CMK (cell line): ENCODE measurements at places on chromosomes 6 and 20.

- no peak for DNase-seq
Observed at GRCh38 chr6:119255492-119255891, 94.1 kb downstream of the MAN1A1 start.

GRCh38 chr6:110876806-110877564 is 2.4 kb downstream of the AMD1 start:
- no peak for DNase-seq

DNA sequence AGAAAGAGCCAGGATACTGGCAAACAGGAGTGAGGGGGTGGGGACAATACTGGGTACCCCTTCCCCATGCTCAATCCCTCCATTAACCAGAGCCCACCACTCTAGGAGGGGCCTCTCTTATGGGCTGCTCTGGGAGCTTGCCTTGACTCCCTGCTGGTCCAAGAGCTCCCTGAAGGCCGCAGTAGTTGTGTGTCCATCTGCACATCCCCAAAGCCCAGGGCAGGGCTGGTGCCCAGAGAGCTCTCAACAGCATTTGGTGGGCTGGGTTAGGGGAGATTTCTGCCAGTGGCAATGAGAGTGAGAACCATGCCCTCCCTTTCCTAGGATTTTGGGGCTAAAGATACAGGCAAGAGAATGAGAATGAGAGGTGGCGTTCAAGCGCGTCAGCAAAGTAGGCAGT is 230.6 kb upstream of the PMEPA1 start:
- DNase-seq, result no peak

GRCh38 chr6:17831135-17831534 is 124.4 kb upstream of the NUP153 start:
- DNase-seq, result no peak

GRCh38 chr6:27043244-27043643 is 204.3 kb upstream of the PRSS16 start:
- DNase-seq, result no peak

DNA sequence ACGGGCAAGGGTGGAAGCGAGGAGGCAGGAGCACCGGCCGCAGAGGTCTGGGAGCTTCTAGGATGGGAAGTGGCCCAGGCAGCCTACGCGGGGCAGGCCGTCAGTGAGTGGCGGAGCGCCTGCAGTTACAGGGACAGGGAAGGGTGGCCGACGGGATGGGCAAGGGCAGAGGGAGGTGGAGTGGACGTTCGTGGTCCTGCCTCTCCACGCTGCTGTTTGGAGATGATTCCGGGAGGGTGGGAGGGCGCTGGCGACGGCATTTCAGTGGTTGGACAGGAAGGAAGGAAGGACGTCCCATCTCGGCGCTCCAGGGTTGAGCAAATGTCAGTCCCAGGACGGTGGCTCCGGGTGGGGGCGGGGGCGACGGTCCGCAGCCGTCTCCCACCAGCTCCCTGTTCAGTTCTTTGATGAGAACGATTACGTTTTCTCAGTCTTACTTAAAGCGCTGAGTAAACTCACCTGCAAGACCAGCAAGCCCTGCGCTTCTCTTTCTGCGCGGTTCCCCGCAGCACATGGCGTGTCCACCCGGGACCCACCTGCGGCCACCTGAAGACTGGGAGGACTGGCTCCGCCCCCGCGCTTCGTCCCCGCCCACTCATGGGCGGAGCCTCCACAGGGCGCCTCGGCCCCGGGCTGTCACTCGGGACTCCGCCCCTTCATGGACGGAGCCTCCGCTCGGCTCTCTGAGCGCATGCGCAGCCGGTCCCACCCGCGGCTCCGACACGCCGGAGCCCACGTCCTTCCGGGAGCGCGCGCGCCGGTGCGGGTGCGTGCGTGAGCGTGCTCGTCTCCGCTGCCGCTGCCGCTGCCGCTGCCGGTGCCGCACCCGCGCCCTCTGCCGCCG is at the start of gene DNAJC5:
TSS of gene DNAJC5 (plus strand) at position 769 of the 844 bp plus-strand sequence. CDS start 33,220 bp downstream, outside the sequence.
- DNase-seq, result peak; percentile 82

GRCh38 chr6:42981836-42982235 is 2.5 kb upstream of the PPP2R5D start:
- no peak for DNase-seq

GRCh38 chr6:117711369-117711768 is 36.1 kb downstream of the NUS1 start:
- DNase-seq, result no peak

DNA sequence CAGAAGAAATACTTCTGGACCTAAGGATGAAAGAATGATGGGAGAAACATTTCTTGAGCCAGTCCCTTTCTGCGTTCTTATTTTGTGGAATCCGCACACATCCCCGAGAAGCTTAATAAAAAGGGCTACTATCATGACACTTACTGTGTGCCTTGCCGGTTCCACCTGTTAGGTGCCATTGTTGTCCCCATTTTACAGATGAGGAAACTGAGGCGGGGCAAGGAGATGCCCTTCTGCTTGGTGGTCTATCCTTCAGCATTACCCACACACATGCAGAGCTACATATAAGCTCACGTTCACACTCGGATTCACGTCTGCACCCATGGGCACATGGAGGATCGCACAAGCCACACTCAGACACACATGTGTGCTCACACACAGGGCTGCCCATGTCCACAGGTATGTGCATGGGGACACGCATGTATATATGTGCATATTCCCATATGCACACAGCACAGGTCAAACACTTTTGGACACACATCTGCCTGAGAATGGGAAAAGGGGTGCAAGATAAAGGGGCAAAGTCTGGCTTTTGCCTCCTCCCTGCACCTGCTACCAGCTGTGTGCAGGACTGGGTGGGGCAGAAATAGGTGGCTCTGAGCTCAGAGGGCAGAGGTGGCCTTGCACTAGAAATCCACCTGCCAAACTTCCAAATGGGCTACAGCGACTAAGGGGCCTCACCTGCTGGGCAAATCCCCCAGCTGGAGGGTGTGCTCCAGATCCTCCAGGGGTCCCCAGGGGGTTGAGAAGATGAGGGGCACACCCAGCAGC is 30.5 kb upstream of the ADA start:
- no peak for DNase-seq

DNA sequence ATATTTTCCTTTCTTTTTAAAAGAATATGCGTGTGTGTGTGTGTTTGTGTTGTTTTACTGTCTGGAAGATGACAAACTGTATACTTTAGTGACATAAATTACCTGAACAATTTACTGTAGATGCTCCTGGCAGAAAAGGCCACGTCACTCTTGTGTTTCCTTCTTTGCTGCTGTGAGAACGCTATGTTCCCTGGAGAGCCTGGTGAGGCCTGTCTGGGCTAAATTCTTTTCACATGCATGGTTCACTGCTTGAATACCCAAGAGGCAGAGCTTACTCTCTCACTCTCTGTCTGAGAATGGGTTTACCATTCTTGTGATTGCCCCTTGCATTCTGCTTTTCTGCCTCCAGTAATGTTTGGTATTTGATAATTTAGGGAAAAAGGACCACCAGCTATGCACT is 64.3 kb downstream of the EDN1 start:
- DNase-seq, result no peak

DNA sequence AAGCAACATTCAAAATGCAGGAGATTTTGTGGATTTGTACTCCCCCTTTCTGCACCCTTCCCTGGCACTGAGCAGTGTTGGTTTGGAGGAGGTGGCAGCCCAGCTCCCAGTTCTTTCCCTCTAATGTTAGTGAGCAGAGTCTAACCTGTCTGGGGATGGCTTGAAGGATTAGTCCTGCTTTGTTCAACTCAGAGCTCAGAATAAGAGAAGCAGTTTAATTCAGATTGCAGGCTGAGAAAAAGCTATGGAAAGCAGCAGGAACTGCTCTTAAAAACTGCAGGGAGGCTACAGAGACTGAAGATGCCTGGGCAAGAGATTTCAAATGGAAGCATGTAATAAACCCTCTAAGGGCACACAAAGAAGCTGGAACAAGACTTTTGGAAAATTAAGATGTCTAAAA is 223.4 kb upstream of the GGTLC1 start:
- DNase-seq, result no peak

DNA sequence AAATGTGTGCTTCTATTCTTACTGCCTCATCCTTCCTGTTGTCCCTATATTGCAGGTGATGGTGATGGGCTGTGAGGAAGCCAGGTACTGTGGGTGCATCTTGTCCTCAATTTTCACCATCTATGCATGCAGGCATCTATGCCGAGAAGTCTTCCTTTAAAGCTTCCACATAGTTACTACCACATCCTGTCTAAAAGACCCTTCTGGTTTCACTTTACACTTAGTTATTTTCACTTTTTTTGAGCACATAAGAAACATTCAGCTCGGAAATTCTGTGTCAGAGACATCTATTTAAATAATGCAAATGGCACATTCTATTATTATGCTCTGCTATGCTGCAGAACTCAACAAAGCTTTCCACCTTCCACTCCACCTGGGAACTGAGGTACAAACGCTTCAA is 28.2 kb upstream of the FABP7 start:
- DNase-seq, result no peak

DNA sequence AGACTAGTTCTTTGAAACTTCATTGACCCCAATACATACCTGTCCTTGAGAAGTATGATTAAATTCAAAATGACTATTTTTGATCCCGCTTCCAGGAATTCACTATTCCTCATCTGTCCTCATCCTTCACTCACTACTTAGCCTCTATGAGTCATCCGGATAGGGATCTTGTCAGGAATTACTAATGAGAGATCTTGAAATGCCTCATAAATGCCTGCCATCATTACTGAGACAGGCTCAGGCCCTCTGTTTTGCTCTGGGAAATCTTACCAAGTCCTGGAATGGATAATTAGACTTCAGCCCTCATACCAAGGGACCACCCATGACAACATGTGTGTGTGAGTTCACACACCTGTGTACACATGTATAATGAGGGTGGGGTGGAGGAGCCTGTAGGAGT is 2.8 kb upstream of the CYP24A1 start:
- DNase-seq, result no peak

DNA sequence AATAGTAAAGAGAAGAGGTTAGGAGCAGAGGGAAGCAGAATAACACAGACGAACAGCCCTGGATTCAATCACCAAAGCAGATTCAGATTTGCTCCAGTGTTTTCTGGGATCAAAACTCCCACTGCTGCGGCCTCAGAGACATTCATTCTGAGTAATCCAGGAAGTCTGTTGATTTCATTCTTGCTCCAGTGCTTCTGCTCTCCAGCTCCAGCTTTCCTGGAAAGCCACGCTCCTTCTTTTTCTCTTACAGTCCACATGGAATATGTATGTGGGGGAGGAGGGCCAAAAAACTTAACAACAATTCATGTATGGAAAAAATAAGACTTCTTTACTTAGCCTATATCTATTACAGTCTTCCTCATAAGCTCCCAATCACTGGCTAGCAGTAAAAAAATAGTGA is 26.4 kb upstream of the UST start:
- DNase-seq, result no peak

- DNase-seq, result no peak
Observed at GRCh38 chr6:155080881-155081845, 86.0 kb downstream of the TIAM2 start.

DNA sequence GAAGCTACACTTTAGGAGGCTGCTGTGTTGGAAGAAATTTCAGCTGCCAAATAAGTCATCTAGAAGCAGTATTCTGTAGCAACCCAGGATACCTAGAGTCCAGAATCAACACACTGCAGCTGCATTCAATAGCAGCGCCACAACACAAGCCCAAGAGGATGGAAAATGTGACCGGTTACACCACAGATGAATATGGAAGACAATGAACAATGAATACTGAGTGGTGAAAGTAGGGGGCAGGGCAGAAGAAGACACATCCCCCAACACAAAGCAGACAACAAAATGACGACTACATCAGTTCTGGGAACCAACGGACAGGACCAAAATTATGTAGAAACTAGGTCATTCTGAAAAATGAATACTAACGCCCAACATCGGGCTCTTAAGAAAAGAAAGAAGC is 38.2 kb downstream of the KIF6 start:
- no peak for DNase-seq

- no peak for DNase-seq
Observed at GRCh38 chr6:6052216-6052615, 45.5 kb upstream of the NRN1 start.

DNA sequence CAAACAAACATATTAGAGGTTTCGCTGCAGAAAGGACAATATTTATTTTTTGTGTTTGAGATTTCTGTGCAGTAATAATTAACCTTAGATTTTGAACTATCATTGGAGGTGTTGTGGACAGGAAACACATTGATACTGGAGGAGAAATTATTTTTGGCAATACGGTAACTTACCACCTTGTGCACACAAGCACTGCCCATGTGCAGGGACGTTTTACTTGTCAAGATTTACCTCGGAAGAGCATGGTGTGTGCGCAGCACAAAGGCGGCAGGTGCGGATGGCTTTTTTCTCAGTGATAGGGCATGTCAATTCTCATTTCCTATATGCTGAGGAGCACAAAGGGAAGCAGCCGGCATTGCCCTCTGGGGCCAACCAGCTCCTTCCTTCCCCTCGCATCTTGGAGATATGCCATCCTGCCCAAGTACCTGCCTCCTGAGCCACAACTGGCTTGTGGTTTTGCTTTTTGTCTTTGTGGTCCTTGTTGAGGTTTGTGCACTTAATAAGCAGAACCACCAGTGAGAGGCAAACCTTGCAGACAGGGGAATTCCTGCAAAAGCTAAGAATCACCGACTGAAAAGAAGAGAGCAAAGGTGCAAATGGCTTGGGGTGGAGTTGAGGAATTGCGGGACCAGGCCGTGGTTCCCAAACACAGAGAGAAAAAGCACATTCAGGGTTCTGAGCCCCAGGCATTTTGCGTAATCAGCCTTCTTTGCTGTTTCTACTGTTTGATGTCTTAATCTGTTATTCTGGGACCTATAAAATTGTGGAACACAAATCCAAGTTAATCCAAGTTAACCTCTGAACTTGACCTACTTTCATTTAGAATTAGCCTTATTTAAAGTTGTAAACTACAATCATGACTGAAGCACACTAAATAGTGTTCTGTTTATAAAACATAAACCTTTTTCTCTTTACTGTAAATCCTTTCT is 21.9 kb downstream of the SAMD5 start:
- no peak for DNase-seq

GRCh38 chr6:104418125-104418524 is 441.6 kb downstream of the HACE1 start:
- DNase-seq, result peak; percentile 29

DNA sequence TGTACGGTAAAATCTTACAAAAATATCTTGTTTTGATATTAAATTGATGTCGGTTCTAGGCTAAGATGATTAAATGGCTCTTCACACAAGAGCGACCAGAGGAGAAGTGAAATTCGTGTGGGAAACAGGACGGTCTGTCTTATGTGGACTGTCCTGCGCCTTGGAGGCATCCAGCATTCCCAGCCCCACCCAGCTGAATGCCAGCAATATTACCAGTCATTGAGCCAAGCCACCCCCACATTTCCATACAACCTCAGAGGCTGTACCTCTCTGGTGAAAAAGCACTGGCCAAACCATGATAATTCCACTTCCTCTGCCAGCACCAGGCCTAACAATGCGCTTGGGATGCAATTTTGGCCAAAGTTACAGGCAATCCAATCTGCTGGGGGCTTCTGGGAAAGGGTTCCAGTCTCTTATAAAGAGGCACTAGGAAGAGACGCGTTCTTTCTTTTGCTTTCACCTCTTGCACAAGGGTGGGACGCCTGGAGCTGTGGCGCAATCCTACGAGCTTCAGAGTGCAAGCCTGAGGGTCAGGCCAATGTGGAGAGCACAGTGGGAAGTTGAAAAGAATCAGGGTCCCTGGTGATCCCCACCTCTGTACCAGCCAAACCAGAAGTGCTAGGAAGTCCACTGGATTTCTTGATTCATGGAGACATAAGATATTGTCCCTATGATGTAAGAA is 213.1 kb downstream of the PREX1 start:
- no peak for DNase-seq
